ENCODE measurements at places on chromosomes 1 and 21. TPM values are rescaled to one million over a fixed set of nuclear protein-coding genes. Genes with fewer than 3 reads are reported as not detected.

DNA sequence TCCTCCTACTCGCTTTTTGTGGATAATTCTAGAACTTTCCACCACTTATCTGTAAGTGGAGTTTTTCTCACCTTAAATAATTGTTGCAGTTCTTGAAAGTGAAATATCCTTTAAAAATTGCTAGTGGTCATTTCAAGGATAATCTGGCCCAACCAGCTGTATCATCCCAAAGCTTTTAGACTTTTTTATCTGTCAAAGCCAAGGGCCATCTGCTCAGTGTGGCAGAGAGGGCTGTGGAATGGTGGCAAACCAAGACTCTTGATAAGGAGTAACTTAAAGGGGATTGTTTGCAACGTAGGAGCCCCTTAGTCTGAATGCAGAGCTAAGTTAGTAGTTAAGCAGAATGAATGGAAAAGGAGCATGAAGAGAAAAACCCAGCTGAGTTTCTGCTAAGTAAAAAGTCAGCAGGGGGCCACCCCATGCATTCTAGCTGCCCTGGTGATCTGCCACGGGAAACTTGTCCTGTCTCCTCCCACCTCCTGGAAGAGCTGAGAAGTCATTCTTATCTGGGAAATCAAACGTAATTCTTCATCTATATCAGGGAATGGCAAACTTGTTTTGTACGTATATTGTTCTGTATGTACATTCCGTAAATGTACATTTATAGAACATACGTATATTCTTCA, 169.3 kb downstream of the PRDM2 start:
- DNase-seq, result no peak

- DNase-seq, result no peak
Observed at GRCh38 chr1:192726820-192727504, 81.9 kb upstream of the RGS2 start.

USH2A gene
- 0.03 TPM for total RNA-seq

GRCh38 chr1:980137-980571, 1.7 kb downstream of the PERM1 start:
- no peak for DNase-seq

DNA sequence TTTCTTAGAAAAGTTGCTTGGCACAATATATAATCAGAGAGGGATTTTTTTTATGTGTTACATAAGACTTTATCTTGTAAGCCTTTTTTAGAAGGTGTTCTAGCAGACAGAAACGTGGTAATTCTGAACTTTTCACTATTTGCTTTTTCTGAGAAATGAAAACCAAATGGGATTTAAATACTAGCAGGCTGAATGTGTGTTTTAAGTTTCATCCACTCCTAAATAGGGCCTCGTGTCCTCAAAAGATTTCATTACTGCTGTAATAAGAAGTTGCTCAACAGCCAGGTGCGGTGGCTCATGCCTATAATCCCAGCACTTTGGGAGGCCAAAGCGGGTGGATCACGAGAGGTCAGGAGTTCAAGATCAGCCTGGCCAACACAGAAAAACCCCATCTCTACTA, 44.7 kb upstream of the FMO2 start:
- DNase-seq, result no peak

C1orf185 gene
- total RNA-seq, result not detected

CTTNBP2NL gene
- total RNA-seq, result 56.0 TPM

PRAMEF27 gene
- not detected for total RNA-seq

- DNase-seq, result no peak
Observed at GRCh38 chr1:88979054-88979748, 13.2 kb downstream of the KYAT3 start.

Measured in mucosa of gallbladder (tissue), 1 donor.